ENCODE measurements at places on chromosomes 7 and 10.

DNA sequence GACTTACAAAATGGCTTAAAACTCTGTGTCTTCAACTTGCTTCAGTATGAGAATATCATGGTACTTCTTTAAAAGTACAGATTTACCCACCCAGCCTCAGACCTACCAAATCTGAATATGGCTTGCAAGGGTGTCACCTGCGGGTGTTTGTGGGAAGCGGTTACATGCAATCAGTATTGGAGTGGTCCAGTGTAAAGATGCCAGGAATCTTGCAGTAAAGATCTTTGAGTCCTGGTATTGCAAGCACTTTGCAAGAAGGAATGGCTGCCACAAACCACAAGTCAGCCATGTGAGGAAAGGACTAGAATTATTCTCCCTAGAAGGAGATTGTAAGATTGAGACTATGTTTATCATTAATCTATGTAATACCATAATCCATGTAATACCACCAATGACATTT is 115.1 kb downstream of the PON1 start:
- DNase-seq, result no peak

DNA sequence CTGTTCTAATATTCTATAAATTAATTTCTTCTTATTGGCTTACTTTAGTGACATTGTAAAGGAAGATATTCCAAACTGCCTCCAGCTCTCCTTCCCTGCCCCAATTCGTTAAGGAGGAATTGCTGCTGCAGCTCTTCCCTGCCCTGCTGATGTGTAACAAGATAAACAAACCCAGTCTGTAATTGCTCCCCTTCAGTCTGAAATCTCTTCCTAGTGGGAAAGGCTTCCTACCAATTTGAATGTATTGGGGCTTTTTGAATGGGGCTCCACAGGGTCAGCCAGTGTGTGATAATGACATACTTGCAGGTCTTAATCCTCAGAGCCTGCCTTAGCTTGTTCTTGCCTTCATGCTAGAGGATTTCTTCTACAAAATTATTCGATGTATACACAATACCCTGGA is 849.9 kb upstream of the GHITM start:
- DNase-seq, result no peak

DNA sequence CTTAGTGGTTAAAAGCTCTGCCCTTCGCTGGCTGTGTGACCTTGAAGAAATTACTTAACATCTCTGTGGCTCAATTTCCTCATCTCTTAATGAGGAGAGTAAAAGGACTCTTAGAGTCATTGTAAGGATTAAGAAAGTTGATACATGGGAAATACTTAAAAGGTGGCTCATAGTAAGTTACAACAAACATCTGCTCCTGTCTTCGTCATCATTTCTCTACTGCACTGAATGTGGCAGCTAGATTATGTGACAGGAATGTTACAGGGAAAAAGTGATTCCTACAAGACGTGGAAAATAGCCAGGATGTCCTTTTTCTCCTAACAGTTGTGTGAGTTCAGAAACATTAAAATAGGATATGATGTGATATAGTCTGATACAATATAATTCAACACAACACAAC is 184.7 kb downstream of the FRMD4A start:
- no peak for DNase-seq

DNA sequence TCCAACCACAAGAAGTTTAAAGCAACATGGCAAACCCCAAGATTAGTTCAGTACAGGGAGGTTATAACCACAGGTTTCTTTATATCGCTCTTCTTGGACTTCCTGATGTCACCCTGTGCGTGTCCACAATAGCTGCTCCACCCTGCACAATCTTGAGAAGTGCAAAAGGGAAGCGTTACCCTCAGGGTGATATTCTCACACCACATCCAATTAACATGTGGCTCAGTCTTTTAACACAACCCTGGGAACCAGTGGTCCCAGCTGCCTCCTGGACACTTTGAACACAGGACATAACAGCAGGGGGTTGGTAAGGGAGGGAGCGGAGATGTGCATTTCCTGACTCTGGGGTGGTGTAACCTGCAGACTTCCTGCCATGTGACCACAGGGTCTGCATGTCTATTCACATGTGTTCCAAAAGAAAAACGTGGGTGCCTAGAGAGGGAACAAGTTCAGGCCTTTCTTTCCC is 64.6 kb downstream of the GSAP start:
- DNase-seq, result no peak

DNA sequence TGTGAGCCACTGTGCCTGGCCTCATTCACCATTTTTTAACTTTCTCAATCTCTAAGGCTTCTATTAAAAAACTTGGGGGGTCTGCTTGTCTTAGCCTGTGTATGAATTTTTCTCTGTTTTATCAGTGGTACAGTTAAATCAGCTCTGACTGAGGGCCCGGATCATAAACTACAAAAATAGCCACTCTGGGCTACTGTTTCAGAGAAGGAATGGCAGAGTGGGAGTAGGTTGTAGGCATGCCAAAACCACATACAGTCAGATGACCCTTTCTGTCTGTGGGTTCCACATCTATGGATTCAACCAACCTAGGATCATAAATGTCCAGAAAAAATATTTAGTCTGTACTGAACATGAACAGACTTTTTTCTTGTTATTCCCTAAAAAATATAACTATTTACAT is 21.3 kb downstream of the TBC1D12 start:
- no peak for DNase-seq

GRCh38 chr10:101230183-101230917 is 1.1 kb upstream of the LBX1 start:
- no peak for DNase-seq
